Muscle of arm (tissue), 14 donors: ENCODE measurements at places on chromosomes 16 and 17.

DNA sequence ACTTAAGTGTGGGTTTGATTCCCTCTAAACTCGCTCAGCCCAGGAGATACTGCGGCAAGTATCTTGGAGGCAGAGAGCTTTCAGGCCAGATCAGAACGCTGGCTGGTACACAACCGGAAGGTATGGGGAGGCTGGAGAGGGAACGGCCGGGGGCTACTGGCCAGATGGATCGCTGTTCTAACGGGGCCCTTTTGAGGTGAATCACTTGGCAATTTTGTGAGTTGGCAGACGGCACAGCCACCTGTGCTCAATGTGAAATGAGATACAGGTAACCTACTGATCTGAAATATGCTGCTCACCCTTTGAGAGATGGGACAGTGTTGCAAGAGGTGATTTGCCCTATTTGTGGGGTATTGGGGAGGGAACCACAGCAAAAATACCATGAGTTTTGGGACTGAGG is 622.9 kb upstream of the RBFOX1 start:
- no peak for DNase-seq

DNA sequence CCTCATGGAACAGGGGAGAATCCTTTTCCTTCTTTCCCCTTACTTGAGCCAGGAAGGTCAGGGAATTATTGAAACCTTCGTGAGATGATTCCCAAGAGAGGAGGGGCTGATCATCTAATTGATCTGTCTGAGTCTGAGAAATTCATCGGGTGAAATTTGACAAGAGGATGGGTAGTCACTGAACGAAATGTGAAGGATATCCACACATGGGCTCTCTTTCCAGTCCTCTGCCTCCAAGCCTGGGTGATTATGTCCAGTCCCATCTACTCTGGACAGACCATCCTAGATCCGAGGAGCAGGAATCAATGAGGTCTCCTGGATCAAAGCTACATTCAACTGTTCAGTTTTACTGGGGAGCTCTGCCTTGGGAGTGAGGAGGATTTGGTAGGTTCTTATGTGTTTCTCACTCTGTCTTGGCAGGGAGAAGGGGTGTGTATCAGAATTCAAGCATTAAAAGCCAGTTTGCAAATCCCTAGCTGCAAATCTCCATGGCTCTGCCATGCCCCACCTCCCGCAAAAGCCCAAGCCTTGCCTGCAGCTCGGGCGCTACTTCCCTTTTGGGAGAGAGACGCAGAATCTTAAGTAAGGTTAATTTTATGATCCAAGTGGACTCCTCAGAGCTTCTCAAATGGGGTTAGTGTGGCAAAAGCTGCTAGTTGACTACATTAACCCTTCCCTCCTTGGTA is 47.1 kb upstream of the TEKT3 start:
- no peak for DNase-seq

GRCh38 chr17:40534371-40535189 is 30.7 kb downstream of the CCR7 start:
- DNase-seq: no peak

- no peak for DNase-seq
These were observed 82.1 kb downstream of the CFDP1 start for GRCh38 chr16:75351183-75351582.

DNA sequence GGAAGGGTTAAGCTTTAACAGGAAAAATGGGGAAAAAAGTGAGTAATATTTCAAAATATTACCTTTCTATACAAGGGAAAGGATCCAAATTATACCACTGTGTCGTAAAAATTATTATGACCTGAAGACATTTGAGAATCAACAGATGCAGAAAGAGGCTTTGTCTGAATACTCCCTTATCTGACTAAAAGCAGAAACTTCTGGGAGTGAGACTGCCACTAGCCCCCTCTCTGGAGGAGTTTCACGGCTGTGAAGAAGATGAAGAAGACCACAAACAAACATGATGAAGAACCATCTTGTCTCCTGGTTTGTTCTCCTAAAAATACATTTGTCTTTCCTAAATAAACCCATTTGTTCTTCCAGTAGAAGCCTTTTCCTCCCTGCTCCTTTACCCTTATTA is 29.4 kb downstream of the CNTROB start:
- no peak for DNase-seq

- DNase-seq: no peak
These were observed 6.5 kb upstream of the CARD14 start for GRCh38 chr17:80163336-80163735.

DNA sequence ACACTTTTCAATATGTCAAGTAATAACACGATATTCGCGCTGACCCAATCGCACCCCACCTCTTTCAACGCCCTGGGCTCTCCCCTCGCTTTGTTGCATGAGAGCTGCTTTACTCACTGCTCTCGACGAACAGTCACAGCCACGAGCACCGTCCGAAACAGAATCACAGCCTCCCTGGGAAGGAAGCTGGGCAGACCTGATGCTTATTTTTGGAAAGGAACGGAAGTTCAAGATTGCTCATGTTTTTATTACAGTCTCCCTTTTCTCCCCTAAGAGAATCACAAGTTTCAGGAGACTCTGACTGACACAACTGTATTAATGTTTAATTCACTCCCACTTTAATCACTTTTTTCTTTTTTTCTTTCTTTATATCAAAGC is 67.8 kb downstream of the ANKRD11 start:
- no peak for DNase-seq
